ENCODE measurements at places on chromosomes 7 and 10.
A peak's percentile ranks its signal among the peaks of the same experiment; 100 is the strongest.

GRCh38 chr10:62599161-62599560 is 205.4 kb upstream of the ADO start:
- DNase-seq: no peak

- no peak for DNase-seq
Measured at GRCh38 chr7:79781716-79782115, 328.2 kb upstream of the MAGI2 start.

GRCh38 chr7:40969641-40970040 is 733.2 kb downstream of the INHBA start:
- DNase-seq: no peak

DNA sequence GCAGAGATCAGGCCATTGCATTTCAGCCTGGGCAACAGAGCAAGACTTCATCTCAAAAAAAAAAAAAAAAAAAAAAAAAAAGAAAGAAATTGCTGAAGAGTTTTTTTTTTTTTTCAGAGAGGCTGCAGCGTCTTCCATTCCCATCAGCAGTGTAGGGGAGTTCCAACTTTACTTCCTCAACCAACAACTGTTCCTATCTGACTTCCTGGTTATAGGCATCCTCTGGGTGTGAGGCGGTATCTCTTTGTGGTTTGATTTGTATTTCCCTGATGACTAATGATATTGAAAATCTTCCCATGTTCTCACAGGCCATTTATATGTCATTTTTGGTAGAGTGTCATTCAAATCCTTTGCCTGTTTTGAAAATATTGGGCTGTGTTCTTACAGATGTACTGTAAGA is 40.2 kb downstream of the PRTFDC1 start:
- no peak for DNase-seq

GRCh38 chr7:2984091-2984490 is 59.6 kb downstream of the CARD11 start:
- DNase-seq: no peak

- DNase-seq: no peak
Measured at GRCh38 chr7:2785071-2785500, 59.0 kb downstream of the GNA12 start.

DNA sequence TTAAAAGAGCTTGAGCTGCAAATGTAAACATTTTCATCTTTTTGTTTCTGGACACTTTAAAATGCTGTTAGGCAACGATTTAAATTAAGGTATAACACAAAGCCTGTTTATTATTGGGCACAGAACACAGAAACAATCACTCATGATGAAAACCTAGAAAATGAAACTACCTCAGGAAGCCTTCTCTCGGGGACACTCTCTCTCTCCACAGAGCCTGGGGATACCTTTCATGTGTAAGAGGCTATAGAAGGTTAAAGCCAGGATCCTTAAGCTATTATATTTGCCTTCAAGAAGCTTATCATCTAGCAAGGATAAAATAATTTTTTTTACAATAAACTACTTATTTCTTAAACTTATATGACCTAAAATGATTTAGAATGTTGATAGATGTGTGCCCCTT is 194.1 kb downstream of the SKAP2 start:
- no peak for DNase-seq

GRCh38 chr7:132255898-132256297 is 320.4 kb downstream of the PLXNA4 start:
- no peak for DNase-seq

- DNase-seq: no peak
Measured at GRCh38 chr10:70462349-70462984, 16.1 kb upstream of the PALD1 start.

- DNase-seq: no peak
Measured at GRCh38 chr10:11742009-11742778, at the start of gene ECHDC3. Gene ECHDC3, plus strand, starts transcription at chr10:11742382. Its CDS starts 195 bp downstream, at chr10:11742577.

DNA sequence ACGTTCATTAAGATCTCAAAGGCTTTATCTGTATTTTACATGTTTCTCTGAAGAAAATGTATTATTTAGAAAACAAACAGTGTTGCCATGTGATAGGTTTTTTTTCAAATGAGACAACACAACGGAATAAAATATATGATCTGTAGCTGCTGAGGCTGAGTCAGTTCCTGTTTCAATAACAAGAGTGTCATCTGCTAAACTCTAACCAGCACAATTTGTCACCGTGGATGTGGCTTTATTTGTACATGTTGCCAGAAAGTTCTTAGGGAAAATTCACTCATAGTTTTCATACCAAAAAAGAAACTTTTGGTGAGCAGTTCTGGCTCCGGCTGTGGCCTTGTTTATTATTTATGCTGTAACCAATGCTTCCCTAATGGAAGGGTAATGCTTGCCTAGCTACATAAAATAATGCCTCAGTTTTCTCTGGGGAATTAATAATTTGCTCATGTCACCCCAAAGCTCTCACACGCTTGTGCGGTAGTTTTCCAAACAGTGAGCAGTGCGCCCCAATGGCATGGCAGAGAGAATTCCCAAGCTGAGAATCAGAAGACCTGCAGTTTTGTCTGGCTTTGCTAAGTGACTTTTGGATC is 20.3 kb upstream of the KLF6 start:
- no peak for DNase-seq

GRCh38 chr10:87878664-87879459 is 15.4 kb downstream of the PTEN start:
- no peak for DNase-seq

DNA sequence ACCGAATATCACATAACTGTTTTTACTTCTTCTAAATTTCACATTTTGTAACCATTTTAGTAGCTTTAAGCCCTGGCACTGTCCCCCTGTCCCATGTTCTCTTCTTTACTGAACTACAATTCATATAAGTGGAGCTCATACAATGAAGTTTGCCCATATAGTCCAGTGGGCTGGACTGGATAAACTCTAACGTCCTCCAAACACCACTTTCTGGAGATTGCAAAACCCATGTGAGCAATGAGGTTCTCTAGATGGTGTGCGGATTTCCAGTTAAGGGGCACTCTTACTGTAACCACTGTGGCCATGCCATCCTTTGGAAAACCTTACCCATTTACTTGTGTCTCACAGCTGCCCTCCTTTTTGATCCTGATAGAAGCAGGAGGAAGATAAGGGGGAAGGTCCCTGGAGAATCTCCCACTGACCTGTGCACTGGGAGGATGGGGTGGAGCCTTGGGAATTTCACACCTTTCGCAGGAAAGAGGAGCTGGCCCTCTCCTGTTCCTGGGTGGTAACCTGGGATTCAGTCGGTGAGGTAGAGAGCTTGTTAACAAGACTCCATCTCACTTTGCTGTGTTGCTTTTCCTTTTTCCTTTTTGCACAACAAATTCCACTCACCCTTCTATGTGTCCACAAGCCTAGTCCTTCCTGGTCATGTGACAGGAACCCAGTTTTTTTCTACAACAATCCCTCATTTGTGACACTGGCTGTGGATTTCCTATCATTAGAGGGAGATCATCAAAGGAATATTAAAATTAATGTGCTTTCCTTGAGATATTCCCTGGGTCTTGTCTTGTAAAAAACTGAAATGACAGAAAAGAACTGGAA is 120.7 kb downstream of the ARID5B start:
- DNase-seq: no peak

DNA sequence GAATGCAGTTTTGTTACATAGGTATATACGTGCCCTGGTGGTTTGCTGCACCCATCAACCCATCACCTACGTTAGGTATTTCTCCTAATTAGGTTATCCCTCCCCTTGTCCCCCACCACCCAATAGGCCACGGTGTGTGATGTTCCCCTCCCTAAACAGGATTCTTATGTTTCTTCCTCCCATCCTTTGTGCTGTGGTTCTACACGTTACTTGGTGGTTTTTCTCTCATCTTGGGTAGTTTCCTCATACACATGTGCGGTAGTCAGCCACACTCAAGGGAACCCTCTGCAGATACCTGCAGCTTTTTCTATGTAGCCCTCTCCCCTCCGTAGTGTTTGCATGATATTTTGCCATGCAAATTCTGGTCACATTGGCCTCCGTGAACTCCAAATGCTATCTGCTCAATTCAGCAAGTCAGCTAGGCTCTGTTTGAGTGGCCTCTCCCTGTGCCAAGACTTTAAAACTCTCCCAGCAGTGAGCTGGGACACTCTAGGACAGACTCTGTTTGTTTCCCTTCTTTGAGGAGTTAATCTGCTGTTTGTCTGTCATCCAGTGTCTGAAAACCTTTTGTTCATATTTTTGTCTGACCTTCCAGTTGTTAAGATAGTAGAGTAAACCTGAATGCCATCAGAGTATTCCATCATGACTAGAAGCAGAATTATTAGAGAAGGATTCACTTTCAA is 41.0 kb downstream of the RABGEF1 start:
- no peak for DNase-seq

GRCh38 chr7:109179601-109180000 is 609.9 kb downstream of the DNAJB9 start:
- DNase-seq: no peak

DNA sequence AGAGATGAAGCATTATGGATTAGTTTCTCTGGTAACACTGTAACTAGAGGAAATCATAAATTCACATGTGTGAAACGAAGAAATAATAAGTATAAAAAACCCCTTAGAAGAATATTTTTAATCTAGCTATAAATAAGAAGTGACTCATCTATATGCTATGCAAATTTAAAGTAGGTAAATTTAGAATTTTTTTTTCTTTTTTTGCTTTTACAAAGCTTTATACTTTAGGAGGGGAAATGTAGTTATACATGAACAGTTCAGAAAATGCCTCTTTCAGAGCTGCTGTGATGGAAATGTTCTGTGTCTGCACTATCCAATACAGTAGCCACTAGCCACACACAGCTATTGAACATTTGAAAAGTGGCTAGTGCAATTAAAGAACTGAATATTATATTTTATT is 87.3 kb downstream of the REEP3 start:
- no peak for DNase-seq

DNA sequence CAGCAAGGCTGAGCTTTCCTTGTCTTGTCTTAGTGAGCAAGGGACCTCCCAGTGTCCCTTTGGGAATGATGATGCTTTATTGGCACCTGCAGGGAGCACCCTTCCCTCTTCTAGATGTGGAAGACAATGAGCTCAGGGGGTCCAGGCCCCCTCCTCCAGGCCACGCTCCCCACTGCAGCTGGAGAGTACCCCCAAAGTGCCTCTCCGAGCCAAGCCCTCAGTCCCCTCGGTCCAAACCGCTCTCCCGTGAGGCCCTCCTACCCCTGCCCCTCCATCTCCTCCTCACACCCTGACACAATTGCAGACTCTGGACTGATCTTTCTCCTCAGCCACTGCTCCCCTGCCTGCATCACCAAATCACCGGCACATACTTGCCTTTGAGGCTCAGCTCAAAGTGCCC is 16.7 kb downstream of the RBP3 start:
- no peak for DNase-seq

DNA sequence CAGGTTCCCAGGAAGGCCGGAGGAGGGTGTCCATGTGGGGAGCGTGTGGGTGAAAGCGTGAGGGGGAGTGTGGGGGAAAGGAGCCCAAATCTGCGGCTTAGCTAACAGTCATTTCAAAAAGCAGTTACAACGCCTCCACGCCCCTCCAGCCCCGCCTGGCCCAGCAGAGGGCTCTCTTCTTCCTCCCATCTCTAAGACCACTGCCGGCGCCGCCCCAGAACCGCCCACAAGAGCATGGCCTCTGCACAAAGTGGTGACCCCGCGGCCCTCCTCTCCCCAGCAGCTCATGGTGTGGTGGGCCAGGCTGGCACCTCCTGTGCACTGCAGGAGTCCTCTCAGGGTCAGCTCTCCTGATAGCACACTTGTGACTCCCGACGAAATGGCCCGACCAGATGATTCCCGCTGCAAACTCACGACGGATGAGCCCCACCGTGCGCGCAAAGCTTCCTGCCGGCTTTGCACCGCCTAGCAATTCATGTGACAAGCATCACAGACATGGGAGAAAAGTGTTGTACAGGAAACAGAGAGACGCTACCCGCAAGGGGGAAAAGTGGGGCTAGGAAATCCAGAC is 12.4 kb upstream of the HUS1 start:
- peak; percentile 50 for DNase-seq

DNA sequence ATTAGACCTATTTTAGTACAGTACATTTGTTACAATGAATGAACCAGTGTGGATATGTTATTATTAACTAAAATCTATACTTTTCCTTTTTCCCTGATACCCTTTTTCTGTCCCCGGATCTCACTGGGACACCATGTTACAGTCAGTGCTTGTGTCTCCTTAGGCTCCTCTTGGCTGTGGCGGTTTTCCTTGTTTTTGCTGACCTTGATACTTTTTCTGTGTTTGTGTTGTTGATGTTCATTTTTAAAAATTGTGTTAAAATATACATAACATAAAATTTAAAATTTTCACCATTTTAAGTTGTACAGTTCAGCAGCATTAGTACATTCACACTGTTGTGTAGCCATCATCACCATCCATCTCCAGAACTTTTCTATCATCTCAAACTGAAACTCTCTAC is 54.2 kb upstream of the OSBPL3 start:
- no peak for DNase-seq

GRCh38 chr7:141074997-141075396 is 1.1 kb downstream of the TMEM178B start:
- DNase-seq: no peak

DNA sequence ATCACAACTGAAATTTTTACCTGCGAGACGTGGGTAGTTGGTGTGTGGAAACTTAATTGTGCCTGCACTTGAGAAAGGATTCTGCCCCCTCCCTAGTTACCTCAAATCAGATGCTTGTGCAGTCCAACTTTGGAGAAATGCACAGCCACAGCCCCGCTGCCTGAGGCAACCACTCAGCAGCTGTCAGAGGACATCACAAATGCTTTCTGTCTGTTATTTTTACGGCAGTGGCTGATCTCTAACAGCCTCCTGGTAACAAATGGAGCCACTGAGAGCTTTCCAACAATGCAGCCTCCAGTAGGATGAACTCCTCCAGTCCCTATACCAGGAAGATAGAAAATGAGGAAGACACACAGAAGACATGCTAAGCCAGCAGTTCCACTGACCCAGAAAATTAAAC is 712.2 kb upstream of the GHITM start:
- no peak for DNase-seq

DNA sequence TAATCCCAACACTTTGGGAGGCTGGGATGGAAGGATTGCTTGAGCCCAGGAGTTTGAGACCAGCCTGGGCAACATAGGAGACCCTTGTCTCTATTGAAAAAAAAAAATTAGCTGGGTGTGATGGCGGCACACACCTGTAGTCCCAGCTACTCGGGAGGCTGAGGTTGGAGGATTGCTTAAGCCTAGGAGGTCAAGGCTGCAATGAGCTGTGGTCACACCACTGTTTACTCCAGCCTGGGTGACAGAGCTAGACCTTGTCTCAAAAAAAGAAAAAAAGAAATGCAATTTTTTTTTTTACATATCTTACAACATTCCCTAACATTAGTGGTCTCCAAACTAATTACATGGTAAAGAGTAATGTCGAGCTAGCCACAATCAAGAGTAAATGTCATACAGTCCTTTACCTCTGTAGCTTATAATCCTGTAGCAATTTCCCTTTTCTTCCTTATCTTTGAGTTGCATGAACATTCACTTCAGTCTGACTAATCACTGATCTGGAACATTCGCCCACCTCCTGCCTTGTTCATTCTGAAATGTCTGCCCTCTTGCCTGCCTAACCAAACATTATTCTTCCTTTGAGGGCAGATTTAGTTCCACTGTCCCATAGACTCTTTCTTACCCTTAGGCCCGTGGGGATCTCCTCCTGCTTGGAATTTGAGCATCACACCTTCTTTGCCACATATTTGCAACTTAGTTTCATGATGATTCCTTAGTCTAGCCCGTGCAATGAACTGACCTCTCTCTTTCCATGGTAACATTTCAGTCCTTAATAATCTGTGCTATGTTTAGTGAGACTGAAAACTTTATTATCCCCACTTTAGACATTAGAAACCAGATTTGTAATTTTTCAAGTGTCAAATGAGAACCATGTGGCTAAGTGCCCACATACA is 4.8 kb upstream of the VCL start:
- DNase-seq: no peak

GRCh38 chr10:89203237-89203636 is 3.9 kb downstream of the CH25H start:
- no peak for DNase-seq
